ENCODE measurements at places on chromosomes 12 and 14.

DNA sequence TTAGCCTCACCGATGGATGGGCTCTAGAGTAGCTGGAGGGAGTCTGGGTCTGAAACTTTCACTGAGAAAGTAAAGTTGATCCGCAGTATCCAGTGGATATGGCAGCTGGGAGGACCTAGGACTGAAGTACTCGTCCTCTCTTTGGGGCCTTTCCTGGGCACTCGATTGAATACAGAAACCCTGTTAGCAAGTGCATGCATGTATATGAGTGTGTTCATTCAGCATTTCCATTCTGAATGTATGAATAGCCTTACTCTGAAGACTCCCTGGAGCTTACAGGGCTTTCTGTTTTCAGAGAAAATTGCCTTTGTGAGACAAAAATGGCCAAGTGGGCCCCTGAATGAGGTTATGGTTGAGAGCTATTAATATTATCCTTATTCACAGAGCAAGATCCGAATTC, 62.8 kb downstream of the DAD1 start:
- DNase-seq, result no peak

DNA sequence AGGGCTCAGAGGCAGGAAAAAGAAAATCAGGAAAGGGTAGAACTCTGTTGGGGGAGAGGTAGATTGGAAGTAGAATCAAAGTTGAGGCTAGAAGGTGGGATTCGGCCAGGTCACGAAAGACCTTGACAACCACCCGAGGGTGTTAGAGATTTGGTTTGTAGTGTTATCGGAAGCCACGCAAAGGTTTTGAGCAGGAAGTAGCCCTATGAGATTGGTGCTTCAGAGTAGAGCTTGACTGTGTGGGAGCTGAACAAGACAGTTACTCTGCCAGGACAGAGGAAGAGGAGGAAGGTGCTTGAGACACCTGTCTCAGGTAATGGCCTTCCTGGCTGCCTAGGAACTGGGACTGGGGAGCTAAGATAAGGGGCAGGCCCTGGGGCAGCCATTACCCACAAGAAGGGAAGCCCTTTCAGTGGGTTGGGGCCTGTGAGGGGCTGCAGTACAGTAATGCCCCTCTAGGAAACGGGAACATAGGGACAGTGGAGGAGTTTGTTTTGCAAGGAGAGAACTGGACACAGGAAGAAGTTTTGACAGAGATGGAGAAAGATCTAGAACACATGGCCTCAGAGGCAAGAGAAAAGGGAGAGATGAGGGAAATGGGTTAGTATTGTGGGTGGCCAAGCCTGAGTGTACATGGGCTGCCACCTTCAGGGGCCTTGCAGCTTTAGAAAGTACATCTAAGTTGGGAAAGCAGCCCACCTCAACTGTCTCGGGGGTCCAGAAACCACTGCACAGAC, 73.5 kb downstream of the RIN3 start:
- DNase-seq, result no peak

- no peak for DNase-seq
Observed at GRCh38 chr14:66539034-66539433, 31.1 kb downstream of the GPHN start.

- no peak for DNase-seq
Observed at GRCh38 chr12:32069731-32070130, 36.9 kb upstream of the BICD1 start.

GRCh38 chr12:124105546-124105945, 132.5 kb downstream of the ZNF664 start:
- DNase-seq, result no peak

DNA sequence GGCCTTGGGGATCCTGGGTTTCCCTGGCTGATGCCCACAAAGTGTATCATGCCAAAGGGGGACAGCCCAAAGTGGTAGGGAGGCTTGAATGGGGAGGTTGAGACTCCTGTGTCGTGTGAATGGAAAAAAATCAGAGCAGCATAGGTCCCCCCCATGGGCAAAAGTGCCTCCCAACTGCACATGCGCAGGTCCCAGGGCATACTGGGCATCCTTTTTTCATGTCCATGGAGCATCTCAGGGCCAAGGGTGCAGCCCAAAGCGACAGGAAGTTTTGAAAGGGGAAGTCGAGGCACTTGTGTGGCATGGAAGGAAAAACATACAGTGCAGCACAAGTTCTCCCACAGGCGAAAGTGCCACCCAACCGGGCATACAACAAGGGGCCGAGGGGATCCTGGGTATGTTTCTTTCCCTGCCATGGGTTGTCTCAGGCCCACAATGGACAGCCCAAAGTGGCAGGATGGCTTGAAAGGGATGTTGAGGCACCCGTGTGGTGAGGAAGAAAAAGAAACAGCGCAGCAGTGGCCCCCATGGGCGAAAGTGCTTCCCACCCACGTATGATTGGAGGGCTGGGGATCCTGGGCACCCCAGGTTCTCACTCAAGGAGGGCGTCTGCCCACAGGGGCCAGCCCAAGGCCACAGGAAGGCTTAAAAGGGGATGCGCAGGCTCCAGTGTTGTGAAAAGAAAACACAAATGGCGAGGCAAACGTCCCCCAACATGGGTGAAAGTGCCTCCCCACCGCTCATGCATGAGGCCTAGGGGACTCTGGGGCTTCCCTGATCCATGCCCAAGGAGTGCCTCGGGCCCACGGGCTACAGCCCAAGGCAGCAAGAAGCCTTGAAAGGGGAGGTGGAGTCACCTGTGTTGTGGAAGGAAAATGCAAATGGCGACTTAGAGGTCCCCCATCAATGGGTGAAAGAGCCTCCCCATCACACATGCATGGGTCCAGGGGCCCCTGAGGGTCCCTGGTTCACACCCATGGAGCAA, 573.7 kb downstream of the ALG10 start:
- no peak for DNase-seq

- no peak for DNase-seq
Observed at GRCh38 chr12:127126260-127126628, 1140.7 kb upstream of the TMEM132C start.

GRCh38 chr14:58744801-58745394, 107.1 kb downstream of the DACT1 start:
- DNase-seq, result no peak

DNA sequence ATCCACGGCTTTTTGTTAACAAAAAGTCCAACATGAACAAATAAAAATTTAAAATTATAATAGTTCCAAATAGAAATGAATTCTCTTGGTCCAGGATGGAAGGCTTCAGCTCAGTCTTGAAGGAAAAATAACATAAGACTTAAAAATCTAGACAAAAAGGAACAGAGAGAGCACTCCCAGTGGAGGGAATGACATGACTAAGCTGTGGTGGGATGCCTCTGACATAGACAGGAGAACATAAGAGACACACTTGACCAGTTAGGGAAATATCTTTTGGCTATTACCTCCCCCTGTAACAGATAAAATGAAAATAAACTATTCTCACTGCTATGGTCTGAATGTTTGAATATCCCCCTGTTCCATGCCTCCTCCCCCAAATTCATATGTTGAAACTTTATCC, 106.8 kb downstream of the BBS10 start:
- DNase-seq, result no peak

DNA sequence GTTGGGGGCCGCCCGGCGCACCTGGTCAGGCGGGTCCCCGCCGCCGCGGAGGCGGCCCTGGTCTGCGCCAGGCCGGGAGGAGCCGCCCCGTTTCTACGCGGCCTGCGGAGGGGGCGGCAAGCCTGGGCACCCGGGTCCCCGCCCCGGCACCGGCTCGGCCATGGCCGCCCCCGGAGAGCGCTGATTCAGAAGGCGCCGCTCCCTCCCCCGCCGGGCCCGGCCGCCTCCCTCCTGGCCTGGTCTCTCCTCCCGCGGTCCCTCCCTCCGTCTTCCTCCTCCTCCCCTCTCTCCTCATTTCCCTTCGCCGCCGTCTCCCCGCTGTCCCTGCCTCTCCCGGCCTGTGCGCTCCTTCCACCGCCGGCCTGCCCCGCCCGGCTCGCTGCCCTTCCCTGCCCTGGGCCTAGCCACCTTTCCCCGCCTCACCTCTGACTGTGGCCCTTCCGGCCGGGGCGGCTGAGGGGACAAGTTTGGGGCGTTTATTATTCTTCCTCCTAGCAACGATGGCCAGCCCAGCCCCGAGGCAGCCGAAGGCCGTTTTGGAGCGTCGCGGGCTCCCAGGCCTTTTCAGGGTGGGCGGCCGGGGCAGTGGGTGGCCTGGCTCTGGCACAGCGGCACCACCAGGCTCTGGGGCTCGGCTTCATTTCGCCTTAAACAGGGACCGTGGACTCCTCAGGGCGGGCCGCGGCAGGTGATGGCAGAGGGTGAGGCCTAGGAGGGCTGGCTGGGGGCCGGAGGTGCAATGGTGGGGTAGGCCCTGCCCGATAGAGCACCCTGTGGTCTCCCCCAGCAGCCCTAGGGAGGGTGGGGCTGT, 768 bp downstream of the CEP170B start:
- DNase-seq, result peak; percentile 91
